IPS DF 6.9 (cell line): ENCODE measurements at places on chromosomes 1 and 21.
A peak's percentile ranks its signal among the peaks of the same experiment; 100 is the strongest.

DNA sequence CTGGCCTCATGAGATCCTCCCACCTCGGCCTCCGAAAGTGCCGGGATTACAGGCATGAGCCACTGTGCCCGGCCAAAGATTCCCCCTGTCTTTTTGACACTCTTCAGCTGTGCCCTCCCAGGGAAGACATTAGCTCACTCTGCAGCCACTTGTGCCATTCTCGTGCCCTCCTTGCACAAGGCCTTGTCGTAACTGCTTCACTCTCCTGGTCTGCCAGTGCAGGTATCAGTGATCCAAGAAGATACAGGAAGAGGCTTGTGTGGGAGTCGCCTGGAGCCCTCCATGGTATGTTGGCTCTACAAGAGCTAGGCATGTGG is 22.0 kb upstream of the WDR26 start:
- no peak for DNase-seq

DNA sequence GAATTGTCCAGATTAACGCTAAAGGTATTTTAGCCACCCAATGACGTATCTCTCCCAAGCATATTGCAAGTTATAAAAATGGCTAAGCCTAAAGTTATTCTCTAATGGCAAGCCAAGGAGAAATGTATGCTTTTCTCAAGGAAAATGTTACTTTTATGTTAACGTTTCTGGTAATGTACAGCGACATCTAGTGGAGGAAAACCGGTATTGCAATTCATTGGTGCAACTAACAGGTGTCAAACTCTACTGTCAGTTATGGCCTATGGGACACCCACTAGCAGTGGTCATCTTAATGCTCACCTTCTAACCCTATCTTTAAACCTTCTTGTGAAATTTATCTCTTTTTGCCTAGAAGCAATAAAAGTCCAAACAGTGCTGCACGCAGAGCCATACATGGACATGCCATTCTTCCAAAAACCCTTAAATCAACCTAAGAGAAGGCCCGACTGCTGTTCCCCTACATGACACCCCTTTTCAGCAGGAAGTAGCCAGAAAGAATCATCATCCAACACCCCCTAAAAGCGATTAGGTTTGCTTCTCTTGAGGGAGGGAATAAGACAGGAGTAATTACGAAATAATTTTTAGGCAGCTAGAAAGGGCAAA is 68.7 kb upstream of the LRIF1 start:
- peak; percentile 16 for DNase-seq

DNA sequence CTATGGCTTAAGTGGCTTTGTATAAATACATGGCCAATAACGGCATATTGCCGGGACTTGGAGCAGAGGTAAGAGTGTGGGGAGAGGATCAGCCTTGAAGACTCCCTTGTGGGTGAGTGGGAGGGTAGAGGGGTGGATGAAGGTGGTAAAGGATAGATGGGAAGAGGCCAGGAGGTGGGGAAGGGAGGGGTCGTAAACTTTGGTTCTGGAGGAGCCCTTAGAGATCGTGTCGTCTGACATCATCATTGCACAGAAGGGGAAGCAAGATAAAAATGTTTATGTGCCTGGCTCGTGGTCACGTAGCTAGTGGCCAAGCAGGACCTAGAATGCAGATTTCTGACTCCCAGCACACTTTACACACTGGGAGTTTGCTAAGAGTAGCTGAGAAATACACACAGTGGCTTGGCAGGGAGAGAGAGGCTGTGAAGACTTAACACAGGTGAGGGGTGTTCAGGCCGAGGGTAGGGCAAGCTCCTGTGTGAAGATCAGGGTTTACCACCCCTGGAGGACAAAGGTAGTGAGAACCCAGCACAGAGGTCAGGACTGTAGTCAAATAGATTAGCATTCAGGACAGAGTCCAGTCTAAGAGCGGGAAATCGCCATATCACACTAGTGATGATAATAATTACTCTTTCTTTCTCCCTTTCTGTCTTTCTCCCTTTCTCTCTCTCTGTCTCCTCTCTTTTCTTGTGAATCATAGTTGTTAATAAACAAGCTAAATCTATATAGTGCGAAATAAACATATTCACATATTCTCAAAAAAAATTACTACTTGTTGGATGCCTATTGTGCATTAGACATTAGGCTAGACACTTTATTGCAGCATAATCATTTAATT is 75.5 kb downstream of the LRRC8D start:
- DNase-seq: no peak

DNA sequence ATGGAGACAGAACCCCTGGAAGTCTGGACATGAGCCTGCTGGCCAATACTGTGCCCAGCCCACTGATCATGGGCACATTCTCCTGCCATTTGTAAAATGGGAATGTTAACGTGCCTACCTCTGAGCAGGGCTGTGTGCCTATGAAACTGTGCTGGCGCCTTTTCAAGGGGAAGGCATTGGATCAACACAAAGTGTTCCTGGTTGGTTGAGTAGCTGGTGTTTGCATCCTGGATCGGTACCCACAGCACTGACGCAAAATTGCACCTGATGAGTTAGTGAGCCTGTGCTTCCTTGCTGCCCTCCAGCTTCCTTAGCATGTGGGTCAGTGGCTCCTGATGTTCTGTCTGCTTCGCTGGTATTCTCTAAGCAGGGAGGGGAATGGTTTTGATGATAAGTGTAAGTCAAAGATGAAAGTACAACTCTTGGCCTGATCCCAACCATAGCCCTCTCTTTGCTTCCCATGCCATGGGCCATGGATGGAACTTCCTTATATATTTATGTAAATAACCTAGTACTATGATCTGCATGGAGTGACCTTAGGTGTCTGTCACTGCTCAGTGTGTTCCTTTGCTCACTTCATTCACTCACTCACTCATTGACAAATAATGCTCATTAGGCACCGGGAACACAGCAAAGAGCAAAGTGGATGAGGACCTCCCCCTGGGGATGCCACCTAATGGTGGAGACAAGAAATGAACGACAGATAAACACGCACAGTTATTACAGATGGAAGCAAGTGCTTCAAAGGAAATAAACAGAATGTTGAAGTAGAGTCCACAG is 22.7 kb downstream of the MAB21L3 start:
- DNase-seq: no peak

- DNase-seq: no peak
These were observed 1.6 kb downstream of the SYT2 start for GRCh38 chr1:202708456-202709275.

DNA sequence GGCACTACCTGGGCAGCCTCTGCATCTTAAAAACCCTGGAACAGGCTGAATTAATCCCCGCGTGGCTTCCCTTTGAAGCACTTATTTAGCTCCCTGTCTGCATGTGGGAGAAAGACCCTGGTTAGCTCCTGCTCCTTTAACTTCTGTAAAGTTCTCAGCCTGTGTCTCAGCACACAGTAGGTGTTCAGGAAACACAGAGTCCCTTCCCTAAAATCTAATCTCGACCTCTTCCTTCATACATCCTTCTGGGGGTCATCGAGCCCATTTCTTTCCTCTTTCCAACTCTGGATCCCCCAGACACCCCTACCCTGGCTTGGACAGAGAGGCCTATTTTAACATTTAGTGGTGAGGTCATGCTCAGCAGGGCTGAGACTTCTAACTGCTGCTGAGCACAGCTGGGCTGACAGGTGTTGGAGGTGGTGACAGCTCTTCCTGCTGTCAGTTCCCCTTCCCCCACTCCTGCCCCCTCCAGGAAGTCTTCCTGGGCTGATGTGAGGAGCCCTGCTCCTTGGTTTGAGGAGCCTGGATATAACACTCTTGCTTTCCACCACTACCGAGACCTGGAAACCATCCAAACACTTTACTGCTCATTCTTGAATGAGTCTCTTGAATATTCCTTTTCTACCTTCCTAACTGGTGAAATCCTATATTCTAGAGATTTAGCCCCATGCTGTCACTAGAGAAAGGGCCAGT is 5.3 kb downstream of the E2F2 start:
- DNase-seq: no peak

GRCh38 chr1:221907166-221907932 is 165.5 kb upstream of the DUSP10 start:
- DNase-seq: no peak

- DNase-seq: no peak
These were observed 16.2 kb downstream of the AMPD2 start for GRCh38 chr1:109635862-109636200.

GRCh38 chr1:153238527-153238926 is 21.0 kb upstream of the LORICRIN start:
- no peak for DNase-seq

GRCh38 chr1:185441605-185442004 is 124.6 kb upstream of the IVNS1ABP start:
- DNase-seq: no peak

- no peak for DNase-seq
These were observed 5.6 kb upstream of the SLC25A34 start for GRCh38 chr1:15730423-15730822.

DNA sequence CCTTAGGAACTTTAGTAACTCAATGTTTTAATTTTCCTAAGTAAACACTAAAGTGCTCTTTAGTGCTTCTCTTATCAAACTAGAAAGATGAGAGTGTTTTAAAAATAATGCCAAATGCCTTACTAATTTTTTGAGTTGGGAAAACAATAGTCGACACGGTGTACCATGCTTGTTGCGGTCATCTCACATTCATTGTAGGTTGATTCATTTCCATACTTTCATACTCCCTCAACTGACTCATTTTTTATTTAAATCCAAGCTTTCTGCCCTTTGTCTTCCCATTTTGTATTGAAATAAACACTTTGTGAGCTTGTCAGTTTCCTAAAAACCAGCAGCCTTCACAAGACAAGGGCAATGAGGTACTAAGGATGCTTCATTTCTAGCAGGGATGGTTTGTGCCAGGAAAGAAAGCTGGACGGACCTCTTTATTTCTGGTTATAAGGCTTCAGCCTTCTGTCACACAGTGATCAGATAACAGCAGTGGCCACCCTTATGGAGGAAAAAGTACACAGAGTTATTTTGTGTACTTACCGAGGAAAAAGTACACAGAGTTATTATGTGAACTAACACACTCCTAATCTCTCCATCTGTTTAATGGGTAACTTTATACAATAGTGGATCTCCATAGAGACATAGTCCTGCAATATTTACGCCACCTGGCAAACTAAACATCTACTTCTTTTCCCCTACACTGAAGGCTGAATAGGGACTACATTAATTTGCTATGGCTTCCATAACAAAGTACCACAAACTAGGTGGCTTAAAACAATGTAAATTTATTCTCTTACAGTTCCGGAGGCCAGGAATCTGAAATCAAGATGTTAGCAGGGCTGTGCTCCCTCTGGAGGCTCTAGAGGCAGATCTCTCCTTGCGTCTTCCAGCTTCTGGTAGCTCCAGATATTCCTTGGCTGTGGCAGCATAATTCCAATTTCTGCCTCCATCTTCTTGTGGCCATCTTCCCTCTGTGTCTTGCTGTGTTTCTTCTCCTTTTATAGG is 13.0 kb upstream of the CCDC190 start:
- no peak for DNase-seq

GRCh38 chr1:101667761-101668160 is 329.0 kb downstream of the OLFM3 start:
- no peak for DNase-seq

DNA sequence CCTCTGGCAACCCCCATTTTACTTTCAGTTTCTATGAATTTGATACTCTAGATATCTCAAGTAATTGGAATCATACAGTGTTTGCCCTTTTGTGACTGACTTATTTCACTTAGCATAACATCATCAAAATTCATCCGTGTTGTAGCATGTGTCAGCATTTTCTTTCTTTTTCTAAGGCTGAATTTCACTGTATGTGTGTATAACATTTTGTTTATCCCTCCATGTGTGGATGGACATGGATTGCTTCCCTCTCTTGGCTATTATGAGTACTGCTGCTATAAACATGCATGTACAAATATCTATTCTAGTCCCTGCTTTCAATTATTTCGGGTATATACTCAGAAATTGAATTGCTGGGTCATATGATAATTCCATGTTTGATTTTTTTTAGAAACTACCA is 97.3 kb downstream of the MAP3K21 start:
- DNase-seq: no peak

- no peak for DNase-seq
These were observed 6.8 kb downstream of the MIER1 start for GRCh38 chr1:66931590-66931989.

DNA sequence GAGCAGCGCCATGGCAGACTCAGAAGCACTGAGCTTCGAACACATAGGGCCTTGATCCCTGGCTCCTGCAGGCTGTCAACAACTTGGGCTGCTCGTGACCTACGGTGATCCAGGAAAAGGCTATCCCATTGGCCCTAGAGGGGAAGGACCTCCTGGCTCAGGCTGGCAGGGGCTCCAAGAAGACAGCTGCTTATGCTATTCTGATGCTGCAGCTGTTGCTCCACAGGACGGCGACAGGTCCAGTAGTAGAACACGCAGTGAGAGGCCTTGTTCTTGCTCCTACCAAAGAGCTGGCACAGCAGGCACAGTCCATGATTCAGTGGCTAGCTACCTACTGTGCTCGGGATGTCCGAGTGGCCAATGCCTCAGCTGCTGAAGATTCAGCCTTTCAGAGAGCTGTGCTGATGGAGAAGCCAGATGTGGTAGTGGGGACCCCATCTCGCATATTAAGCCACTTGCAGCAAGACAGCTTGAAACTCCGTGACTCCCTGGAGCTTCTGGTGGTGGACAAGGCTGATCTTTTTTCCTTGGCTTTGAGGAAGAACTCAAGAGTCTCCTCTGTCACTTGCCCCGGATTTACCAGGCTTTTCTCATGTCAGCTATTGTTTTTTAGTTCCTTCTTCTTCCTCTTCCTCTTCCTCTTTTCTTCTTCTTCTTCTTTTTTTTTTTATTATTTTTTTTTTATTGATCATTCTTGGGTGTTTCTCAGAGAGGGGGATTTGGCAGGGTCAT is 18.9 kb downstream of the ITLN2 start:
- DNase-seq: no peak

- DNase-seq: no peak
These were observed 6.2 kb downstream of the WDR64 start for GRCh38 chr1:241658081-241658793.

- no peak for DNase-seq
These were observed 119.5 kb downstream of the HMCN1 start for GRCh38 chr1:185853739-185854138.

- no peak for DNase-seq
These were observed 1.6 kb upstream of the DDX59 start for GRCh38 chr1:200671235-200671786.

DNA sequence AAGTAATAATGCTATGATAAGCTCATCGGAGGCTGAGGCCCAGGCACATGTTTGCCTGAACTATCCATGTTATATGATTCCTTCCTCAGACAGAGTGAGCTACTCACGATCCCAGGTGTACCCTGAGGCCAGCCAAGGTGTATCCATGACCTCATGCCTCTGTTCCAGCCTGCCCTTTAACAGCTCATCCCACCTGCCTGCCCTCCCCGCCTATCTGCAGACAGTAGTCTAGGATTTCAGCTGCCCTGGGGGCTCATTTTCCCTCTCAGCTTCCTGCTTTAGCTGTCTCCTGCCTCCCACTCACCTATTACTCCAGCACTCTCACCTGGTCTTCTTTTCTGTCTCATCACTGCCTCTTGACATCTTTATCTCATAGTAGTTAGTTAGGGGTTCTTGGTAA is 1.9 kb upstream of the IL24 start:
- no peak for DNase-seq

GRCh38 chr21:42704861-42705260 is 51.4 kb downstream of the PDE9A start:
- no peak for DNase-seq

- DNase-seq: no peak
These were observed 41.2 kb downstream of the LPAR3 start for GRCh38 chr1:84851839-84852238.

- no peak for DNase-seq
These were observed 208.0 kb upstream of the BRINP3 start for GRCh38 chr1:190685676-190686075.

GRCh38 chr1:210400043-210400840 is 71.5 kb downstream of the HHAT start:
- DNase-seq: peak; percentile 50
